ENCODE measurements at places on chromosomes 3 and 15.
A peak's percentile ranks its signal among the peaks of the same experiment; 100 is the strongest.

GRCh38 chr15:63818191-63818590 is 15.6 kb downstream of the HERC1 start:
- no peak for DNase-seq

DNA sequence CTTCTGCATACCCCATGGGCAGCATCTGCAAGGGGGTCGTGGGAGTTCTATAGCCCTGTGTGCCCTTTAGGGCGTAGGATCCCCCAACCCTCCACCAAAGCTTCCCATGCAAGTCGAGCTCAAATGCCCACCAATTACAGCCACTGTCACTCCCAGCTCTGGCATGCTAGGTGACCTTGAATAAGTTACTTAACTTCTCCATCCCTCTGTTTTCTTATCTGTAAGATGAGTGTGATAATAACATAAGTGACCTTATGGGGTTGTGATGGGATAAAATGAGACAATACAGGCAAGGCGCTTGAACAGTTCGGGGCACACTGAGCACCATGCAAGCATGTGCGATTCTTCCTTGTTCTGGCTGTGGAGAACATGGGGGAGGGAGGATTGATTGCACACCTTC is 74.8 kb upstream of the POMGNT2 start:
- no peak for DNase-seq

GRCh38 chr3:134437211-134437752 is 48.5 kb downstream of the ANAPC13 start:
- DNase-seq, result no peak

DNA sequence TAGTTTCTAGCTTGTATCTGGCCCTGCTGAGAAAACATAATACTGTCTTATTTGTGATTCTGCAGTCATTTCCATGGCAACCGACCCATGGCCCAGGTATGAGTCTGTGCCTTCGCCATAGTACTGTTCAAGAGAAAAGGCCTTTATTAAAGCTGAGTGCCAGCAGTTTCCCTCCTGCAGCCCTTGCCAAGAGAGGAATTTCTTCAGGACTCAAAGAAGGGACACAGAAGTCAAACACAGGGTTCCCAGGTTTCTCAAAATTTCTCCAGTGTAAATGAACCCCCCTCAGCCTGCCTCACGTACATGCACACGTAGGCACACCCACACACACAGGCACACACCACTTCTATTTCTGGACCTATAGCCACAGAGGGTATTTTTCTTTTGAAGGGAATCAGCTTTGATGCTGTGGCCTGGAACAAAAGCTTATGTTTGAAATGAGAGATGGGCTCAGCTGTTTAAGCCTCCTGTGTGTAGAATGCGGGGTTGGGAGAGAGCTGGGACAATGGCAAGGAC is 269.2 kb downstream of the PDCD6IP start:
- DNase-seq, result no peak

- no peak for DNase-seq
Measured at GRCh38 chr3:194348354-194348753, 2.8 kb downstream of the CPN2 start.

- DNase-seq, result no peak
Measured at GRCh38 chr3:29515451-29515850, 234.6 kb downstream of the RBMS3 start.

- peak; percentile 41 for DNase-seq
Measured at GRCh38 chr3:114362815-114363214, 69.0 kb downstream of the TIGIT start.

GRCh38 chr3:147730284-147730683 is 321.1 kb downstream of the ZIC1 start:
- no peak for DNase-seq

DNA sequence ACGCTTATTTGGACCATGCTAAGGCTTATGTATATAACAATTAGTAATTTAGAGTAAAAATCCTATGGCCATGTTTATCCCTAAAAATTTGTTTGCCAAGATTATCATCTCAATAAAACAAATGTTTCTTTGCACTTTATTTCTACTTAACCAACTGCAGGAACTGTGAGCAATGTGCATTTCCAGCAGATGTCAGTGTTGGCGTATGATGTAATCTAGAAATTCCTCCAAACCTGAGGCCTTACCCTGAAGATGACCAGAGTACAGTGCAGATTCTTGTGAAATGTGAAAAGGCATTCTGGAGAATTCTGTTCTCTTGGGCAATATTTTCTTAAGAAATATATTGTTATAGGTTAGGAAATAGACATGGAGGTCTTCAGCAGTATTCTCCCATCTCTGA is 205.9 kb downstream of the MBNL1 start:
- DNase-seq, result peak; percentile 40

GRCh38 chr3:25940935-25941334 is 151.0 kb downstream of the OXSM start:
- no peak for DNase-seq

GRCh38 chr3:178198329-178198728 is 337.9 kb upstream of the KCNMB2 start:
- no peak for DNase-seq

- DNase-seq, result no peak
Measured at GRCh38 chr15:96339619-96340347, 9.3 kb downstream of the NR2F2 start.

- DNase-seq, result peak; percentile 35
Measured at GRCh38 chr15:55222588-55222987, 25.8 kb upstream of the RSL24D1 start.

DNA sequence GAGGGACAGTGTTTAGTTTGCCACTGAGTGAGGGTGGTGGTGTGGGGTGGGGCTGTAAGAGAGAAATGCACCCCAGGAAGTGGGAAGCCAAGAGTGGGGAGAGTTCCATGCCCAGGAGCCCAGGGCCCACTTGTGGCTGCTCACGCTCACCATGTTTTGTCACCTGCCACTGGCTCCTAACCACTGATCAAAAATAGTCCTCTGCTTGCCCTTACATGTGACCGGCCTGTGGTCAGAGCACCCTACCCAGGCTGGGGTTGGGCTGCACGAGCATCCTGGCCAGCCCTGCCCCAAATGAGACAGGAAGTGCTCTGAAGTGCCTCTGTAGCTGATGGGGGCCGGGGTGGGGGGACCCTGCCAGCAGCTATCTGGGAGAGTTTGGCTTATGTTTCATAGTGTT is 216.3 kb downstream of the RPLP1 start:
- peak; percentile 51 for DNase-seq

GRCh38 chr3:169509359-169509758 is 154.2 kb downstream of the MECOM start:
- no peak for DNase-seq

DNA sequence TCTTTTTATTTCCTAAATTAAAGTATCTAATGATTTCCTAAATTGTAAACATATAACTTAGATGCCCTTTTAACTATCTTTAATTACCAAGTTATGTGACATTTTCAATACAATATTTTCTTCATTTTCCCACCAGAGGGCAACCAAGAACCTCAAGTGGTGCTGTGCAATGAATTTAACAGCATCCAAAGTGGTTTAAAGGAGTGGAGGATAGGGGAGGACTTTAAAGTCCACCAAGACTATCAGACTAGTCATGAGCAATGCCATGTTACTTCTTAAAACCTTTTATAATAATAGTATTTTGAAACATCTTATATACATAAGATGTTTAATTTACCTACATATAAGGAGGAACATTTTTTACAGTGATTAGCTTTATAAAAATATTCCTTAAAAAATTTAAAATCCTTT is 74.4 kb downstream of the DLG1 start:
- peak; percentile 33 for DNase-seq

DNA sequence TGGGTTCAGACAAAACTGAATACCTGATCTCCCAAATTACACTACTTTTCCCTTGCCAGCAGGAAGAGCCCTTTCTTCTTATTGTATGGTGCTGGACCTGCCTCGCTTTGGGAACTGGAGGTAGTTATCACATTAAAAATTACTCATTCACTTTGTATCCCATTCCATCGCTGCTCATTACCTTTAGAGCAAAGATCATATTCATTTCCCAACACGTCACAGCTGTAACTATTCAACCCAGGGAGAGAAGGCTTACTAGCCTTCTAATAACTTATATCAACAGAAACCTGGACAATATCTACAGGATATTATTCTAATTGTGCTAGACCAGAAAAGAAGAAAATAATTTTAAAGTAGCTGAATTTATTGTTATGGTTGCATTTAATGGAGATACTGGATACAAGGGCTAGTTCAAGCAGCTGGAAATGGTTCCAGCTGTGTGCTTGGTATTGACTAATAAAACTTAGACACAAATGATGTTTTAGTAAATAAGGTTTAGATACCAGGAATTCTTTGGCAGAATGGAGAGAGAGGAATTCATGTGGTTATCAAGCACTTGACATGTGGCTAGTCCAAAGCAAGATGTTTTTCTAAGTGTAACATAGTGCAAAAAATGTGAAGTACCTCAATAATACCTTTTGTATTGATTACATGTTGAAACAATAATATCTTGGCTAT is 656.3 kb downstream of the ROBO1 start:
- DNase-seq, result no peak

GRCh38 chr3:184757022-184757651 is 45.3 kb upstream of the MAGEF1 start:
- DNase-seq, result no peak

- DNase-seq, result no peak
Measured at GRCh38 chr3:146308222-146308621, 57.3 kb upstream of the PLSCR4 start.

- no peak for DNase-seq
Measured at GRCh38 chr3:63595221-63595620, 57.3 kb upstream of the SNTN start.

GRCh38 chr15:74838137-74838516 is 4.8 kb downstream of the ULK3 start:
- no peak for DNase-seq

GRCh38 chr3:87006844-87007439 is 16.0 kb upstream of the VGLL3 start:
- DNase-seq, result no peak

GRCh38 chr3:24508423-24508839 is 13.8 kb upstream of the THRB start:
- no peak for DNase-seq

GRCh38 chr15:43383070-43383469 is 12.2 kb downstream of the TUBGCP4 start:
- no peak for DNase-seq

GRCh38 chr3:99761415-99762165 is 56.1 kb upstream of the CMSS1 start:
- DNase-seq, result no peak

- no peak for DNase-seq
Measured at GRCh38 chr3:191244242-191244867, 45.3 kb downstream of the OSTN start.

DNA sequence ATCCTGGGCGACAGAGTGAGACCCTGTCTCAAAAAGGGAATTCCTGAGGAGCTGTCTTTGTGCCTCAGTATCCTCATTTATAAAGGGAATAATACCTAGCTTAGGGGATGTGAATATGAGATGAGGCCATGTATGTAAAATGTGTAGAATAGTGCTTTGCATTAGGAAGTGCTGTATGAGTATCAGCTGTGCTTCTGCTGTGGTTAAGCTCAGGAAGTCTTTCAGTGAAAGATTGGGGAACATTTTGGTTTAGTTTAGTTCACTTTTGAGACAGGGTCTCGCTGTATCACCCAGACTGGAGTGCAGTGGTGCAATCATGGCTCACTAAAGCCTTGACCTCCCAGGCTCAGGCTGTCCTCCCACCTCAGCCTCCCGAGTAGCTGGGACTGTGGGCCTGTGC is 10.6 kb downstream of the THUMPD3 start:
- no peak for DNase-seq

DNA sequence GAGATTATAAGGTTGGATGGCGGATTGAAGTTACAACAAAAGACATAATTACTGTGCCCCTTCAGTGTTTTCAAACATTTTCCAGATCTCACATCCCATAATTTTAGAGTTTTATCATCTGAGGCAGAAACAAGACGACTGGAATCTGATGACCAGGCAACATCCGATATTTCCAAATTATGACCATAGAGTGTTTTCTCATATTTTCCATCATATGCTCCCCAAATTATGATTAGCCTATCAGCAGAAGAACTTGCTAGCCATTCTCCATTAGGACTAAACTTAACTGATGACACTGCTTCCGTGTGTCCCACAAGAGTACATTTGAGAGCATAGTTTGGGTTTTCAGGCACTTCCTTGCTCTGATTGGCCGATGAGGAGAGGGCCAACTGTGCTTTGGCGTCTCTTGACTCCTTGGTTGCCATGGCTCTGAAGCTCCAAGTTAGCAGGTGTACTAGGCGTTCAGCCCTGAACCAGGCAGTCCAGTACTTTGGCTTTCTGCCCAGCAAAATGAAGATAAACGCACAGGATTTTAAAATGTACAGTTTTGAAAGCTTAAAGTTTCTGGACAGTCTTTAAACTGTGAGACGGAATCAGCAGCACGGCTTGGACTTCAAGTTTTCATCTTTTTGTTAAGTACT is 638 bp downstream of the WDR5B start:
- peak; percentile 69 for DNase-seq

- DNase-seq, result no peak
Measured at GRCh38 chr3:39849992-39850715, 40.7 kb downstream of the MYRIP start.

DNA sequence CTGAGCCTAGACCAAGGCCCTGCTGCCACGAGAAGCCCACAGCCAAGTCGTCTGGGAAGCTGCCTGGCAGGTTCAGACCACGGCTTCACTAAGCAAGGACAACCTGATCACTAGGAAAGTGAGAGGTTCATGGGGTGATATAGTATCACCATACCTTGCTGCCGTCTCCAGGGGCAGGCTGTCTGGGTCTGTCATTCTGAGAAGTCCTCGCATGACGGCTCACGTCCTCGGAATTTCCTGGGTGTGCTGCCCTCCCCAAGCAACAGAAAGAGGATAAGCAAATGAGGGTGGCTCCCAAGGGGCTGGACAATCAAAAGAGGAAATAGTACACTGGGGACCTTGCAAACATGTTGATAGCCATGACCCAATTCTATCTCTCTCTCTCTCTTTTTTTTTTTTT is 207.4 kb upstream of the IGF1R start:
- DNase-seq, result no peak

DNA sequence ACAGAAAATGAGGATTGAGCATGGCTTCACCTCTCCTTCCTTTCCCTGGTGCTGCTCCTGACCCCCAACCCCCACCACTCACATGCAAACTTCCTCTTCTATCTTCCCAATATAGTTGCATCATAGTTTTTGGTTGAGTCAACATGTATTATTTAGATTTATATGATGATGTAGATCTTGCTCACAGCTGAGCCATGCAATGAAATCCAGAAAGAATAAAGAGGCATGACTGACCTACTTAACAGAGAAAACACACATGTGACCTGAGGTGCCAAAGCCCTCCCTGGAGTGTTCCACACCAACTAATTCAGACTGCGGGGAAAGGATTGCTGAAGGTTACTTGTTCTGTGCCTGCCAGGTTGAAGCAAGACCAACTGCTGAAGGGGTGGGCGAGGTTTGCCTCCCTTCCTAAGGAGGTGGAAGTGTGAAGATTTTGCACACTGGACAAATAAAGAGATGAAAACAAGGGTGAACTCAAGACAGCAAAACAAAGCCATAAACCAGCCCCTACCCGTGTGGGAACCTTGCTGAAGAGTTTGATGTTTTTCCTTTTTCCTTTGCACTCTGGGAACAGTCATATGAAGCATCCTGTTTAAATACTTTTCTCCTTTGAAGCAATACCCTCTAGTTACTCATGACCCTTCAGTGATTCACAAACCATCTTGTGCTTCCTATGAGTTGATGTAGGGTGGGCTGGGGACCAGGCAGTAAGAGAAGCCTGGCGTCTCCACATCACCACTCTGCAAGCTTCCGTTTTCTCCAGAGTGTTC is 155.2 kb upstream of the UBE2E1 start:
- no peak for DNase-seq
